HEK293T (cell line): ENCODE measurements at places on chromosomes 7 and 10.

- DNase-seq, result no peak
These were observed 18.8 kb downstream of the ANXA11 start for GRCh38 chr10:80186364-80187012.

GRCh38 chr7:86664486-86664885 is 20.8 kb downstream of the GRM3 start:
- DNase-seq, result no peak

DNA sequence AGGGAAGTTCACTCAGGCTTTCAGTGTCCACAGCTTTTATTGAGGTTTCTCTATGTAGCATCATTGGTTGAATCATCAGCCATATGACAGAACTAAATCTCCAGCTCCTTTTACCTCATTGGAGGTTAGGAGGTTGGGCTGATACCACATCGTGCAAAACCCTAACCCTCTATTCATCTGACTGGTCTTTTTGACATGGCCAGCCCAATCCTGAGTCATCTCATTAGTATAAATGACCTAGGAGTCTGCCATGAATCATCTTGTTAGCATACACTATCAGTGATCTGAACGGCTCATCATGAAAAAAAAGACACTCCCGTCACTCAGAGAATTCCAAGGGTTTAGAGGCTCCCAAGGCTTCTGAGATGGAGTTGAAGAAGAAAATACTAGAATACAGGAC is 669.8 kb upstream of the POT1 start:
- DNase-seq, result no peak

DNA sequence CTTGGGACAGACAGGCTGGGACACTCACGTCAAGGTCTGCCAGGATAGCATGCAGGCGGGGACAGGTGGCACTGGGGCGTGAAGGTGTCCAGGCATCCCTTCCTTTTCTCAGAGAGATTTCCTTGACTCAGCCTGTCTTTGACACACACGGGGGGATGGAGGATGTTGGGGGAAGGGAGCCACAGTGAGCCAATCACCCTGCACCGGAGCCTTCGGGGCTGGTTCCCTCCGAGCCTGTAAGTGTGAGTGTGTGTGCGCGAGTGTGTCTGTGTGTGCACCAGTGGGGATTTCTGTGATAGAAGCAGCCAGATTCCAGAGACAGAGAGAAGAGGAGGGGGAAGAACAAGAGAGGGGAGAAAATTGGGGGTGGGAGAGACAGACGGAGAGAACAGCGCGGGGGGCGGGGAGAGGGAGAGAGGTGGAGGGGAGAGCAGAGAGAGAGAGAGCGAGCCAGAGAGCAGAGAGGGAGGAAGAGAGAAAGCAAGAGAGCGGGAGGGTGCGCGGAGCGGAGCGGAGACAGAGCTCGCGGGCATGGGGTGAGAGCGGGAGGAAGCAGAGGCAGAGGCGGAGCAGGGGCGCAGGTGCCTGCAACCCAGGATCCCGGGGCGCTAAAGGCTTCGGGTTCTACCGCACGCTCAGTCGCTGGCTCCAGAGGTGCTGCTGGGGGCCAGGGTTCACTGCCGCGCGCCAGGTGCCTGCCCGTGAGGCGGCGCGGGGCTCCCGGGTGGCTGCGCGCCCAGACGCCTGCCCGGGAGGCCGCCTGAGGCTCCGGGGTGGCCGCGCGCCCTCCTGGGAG is 466 bp upstream of the GPR26 start:
- no peak for DNase-seq

DNA sequence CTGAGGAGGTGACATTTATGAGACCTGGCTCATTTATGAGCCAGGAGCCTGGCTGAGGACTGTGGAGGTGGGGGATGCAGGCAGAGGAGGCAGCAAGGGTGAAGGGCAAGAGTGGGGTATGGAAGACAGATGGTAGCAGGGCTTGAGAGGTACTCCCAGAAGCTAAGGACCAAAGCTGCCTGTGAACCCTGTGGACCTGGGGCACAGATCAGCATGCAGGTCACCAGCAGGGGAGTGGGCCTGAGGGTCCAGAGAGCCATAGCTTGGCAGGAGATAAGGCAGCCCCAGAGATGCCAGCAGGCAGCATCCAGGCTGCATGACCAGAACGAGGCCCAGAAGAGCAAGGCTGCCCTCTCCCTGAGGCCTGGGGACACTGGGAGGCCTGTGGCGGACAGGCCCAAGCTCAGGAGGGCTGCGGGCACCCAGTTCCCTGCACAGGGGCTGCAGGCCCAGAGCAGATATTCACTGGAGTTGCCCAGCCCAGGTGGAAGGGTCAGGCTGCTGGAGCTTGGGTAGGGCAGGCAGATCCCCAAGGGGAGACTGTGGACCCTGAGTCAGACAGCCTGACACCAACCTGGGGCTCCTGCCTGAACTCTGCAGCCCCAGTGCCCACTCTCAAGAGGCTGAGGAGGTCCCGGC is 3.4 kb downstream of the GPR15LG start:
- no peak for DNase-seq

GRCh38 chr7:70782796-70783195 is 349.1 kb upstream of the GALNT17 start:
- no peak for DNase-seq

DNA sequence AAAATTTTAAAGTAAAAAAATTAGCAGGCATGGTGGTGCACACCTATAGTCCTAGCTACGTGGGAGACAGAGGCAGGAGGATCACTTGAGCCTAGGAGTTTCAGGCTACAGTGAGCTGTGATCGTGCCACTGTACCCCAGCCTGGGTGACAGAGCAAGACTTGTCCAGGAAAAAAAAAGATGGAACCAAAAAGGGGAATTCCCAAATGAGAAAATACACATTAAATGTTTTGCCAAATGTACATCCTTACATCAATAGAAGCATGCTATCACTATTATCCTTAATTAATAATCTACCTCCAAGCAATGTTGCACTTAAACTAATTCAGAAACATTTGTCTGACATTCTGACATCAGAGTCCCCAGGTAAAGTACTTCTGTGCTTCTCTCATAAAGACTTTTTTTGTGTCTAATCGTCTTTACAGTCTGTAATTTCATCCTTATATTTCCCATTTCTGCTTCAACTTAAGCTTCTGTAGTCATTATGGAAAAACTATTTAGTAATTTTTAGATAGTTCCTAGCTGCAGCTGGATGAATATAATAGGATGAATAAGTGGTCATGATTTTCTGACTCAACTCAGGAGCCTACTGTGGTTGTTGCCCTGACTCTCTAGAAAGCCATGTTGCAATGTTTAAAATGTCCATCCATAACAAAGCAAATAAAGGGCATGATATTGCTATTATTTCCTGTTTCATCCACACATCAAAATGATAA is 57.7 kb downstream of the MYPN start:
- no peak for DNase-seq

DNA sequence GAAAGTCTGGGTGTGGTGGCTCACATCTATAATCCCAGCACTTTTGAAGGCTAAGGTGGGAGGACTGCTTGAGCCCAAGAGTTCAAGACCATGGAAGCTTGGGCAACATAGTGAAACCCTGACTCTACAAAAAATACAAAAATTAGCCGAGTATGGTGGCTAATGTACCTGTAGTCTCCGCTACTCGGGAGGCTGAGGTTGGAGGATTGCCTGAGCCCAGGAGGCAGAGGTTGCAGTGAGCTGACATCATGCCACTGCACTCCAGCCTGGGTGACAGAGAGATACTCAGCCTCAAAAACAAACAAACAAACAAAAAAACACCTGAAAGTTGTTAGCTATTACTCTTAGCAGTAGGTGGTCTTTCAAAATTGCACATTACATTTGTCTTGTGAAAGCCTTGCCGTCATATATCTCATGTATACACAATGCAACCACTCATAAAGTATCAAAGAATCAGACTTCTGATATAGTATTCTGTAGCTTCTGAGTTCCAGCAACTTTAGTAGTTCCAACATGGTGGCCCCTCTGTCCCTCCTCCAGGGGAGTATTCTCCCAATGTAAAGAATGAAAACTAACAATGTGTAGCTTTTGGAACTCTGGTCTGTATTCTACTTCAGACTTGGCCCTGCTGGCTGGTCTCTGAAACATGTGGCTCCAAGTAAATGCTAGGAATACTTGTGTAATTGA is 101.5 kb downstream of the ZNF92 start:
- no peak for DNase-seq

DNA sequence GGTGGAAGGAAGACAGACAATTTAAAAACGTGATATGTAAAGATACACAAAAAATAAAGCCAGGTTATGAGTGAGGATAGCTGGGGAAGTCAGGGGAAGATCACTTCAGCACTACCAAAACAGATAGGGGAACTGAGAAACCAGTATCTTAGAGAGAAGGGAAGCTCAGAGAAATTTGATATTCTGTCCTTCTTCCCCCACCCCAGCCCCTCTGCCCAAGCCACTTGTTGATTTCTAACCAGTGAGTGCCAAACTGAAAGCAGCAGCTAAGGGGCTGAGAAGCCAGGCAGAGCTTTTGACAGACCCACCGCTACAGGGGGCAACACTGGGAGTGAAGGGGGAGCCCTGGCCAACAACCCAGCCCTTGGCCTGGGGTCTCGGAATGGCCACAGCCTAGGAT is 9.1 kb upstream of the SLC29A3 start:
- no peak for DNase-seq

DNA sequence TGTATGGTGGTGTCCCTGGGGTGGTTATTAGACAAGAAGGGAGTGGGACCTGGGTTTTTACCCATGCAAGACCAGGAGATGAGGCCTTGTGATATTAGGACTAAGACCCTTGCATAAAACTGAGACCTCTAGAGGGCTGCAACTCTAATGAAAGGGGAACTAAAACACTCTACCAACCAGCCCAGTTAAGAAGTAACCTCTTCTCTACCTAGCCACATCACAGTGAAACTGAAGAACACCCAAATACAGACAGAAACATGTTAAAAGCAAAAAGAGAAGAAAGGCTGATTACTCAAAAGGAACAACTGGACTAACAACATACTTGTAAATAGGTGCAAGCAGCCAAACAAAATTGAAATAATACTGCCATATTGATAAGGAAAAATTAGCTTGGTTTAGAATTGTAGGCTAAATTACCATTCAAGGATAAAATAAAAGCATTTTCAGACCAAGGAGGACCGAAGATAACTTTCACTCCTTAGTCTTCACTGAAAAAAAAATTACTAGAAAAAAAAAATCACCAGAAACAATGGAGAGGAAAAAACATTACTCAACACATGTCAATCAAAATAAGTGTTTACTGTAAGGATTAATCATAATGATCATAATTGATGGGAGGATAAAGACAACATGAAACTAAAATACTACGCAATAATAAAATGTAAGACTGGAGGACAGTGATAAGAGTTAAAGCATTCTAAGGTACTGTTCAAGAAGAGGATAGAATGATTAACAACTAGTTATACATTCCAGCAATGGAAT is 27.6 kb downstream of the ERLIN1 start:
- DNase-seq, result no peak
